ENCODE measurements at places on chromosomes 7 and 10.

DNA sequence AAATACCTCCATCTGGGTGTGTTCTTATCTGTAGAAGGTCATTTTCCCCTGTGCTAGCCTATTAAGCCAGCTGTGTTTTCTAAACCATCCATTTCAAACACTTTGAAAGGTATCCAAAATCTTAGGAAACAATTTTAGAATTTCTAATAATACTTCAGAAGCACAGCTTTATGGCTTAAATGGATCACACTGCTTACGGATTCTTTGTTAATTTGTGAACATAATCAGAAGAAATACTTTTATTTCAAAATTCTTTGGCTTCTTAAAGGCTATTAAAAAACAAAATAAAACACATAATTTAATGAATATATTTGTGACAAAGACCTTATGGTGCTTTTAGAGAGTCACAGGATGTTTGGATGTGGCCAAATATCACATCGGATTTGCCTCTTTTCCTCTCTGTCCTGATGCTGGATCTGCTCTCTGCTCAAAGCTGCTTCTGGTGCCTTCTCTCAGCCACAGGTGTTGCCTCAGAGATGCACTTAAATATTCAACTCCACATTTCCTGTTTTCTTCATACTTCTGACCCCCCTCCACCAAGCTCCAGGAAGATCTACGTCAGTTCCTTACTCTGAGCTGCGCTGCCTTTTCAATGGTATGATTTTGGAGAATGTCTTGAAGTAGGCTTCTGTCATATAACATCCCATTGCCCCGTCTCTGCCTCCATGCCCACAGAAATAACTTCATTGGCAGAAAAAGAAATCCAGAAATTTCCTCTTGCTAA lies 230.6 kb downstream of the MLLT10 start:
- no peak for DNase-seq

GRCh38 chr10:22606164-22606614 lies 108.2 kb downstream of the PIP4K2A start:
- DNase-seq = no peak

DNA sequence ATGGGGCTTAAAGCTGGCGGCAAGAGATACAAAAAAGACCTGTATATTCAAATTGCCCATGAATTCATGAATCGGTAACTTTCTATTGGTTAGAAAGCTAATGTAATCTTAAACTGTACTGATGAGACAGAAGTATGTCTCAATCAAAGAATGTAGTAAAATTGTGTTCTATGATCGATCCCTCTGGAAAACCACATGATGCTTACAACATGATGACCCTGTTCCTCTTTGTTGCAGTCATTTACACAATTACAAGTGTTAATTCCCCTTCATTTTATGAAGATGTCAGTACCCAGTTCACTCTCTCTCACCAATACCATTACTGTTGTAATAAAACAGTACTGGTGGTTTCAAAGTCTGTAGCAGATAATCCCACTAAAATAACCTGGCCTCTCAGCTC lies 10.1 kb downstream of the KIF5B start:
- no peak for DNase-seq

DNA sequence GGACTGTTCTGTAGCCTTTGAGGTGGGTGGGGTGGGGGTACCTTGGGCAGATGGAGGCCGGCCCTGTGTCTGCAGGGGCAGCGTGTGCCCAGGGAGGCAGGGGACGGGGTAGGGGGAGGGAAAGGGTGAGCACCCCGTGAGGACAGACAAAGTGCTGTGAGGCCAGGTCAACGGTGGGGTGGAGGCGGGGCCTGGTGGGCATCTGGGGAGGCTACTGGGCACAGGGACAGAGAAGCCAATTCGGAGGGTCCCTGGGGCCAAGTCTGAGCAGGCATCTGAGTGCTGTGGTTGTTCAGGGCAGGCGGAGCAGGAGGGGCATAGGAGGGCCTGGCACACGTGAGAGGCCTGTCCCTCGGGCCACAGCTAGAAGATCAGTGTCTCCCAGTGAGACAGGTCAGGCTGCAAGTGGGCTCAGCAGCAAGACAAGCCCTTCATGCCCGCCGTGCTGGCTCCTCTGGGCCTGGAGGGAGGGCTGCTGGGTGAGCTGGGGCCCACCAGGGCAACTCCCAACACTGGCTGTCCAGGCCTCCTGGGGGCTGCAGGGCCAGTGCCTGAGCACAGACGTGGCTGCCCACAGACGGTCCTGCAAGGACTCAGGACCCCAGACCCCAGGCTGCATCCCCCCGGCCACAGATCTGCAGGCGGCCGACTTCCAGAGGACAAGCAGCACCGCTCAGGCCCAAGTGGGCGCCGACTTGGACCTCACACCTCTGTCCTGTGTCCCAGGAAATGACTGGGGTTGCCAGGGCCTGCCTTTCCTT lies 26.4 kb upstream of the KNDC1 start:
- DNase-seq = no peak

DNA sequence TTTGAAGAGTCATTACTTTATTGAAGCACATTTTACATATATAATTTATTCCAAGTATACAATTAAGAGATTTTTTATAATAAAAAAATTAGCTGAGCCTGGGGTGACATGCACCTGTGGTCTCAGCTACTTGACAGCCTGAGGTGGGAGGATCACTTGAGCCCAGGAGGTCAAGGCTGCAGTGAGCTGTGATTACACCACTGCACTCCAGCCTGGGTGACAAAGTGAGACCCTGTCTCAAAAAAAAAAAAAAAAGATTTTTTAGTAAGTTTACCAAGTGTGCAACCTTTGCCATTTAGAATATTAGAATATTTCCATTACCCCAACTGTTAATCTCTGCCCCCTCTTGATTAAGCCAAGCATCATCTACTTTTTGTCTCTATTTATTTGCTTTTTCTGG lies 196.0 kb downstream of the CCSER2 start:
- DNase-seq = no peak

- no peak for DNase-seq
Observed at GRCh38 chr10:34967335-34967880, 122.7 kb downstream of the CUL2 start.

GRCh38 chr7:91383053-91383904 lies 119.0 kb downstream of the FZD1 start:
- no peak for DNase-seq

DNA sequence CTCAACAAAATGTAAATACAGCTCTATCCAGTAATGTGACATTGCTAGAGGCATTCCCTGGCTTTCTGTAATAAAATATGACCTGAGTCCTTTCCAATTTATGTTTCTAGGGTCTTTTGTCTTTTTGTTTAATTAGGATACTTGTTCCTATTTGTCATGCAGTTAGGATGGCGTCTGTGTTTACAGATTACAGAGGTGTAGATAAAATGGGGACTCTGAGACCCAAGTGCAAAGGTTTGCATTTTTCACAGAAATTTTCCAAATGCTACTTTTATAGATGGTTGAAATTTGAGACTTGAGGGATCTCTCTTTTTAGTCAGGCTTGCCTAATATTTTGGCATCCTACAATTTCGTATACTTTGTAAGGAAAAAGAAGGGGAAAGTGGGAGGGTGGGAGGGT lies 332.4 kb downstream of the PTEN start:
- no peak for DNase-seq

GRCh38 chr7:112199035-112199655 lies 7.1 kb downstream of the DOCK4 start:
- DNase-seq = no peak

GRCh38 chr7:151245360-151246101 lies 3.0 kb downstream of the SMARCD3 start:
- DNase-seq = no peak

GRCh38 chr10:63976538-63976937 lies 455.3 kb downstream of the REEP3 start:
- DNase-seq = no peak

- DNase-seq = no peak
Observed at GRCh38 chr10:97763411-97763810, 8.4 kb downstream of the SFRP5 start.

GRCh38 chr7:117312593-117313580 lies 10.0 kb downstream of the WNT2 start:
- DNase-seq = no peak

DNA sequence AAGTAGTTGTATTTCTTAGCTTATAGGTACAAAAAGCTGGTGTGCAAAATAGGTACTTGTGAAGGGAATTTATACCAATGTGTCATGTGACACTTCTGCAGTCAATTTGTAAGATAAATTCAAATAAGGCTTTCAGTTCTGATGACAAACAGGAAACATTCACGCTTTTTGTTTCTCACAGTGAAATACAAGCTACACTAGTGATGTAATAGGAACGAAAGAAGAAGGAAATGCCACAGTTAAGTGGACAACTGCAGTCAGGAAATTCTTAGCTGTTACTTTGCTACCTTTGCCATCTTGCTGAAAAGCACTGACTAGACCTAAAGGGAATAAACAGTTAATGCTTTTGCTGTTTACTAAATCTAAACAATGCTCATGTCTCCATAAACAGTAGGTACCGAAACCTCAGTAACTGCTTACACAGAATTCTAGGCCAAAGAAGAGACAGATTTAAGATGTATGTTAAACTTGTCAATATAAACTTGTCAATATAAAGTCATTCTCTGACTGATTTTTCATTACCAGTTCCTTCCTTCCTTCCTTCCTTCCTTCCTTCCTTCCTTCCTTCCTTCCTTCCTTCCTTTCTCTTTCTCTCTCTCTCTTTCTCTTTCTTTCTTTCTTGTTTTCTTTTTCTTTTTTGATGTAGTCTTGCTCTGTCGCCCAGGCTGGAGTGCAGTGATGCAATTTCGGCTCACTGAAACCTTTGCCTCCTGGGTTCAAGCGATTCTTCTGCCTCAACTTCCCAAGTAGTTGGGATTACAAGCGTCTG lies 10.1 kb downstream of the OTUD1 start:
- DNase-seq = no peak

Measured in NCI-H2107 (cell line).